ENCODE measurements at places on chromosomes 3 and 15.

- DNase-seq = no peak
These were observed 317.2 kb upstream of the PROK2 start for GRCh38 chr3:72102112-72102616.

- DNase-seq = no peak
These were observed 726.6 kb upstream of the NAALADL2 start for GRCh38 chr3:174132421-174133042.

DNA sequence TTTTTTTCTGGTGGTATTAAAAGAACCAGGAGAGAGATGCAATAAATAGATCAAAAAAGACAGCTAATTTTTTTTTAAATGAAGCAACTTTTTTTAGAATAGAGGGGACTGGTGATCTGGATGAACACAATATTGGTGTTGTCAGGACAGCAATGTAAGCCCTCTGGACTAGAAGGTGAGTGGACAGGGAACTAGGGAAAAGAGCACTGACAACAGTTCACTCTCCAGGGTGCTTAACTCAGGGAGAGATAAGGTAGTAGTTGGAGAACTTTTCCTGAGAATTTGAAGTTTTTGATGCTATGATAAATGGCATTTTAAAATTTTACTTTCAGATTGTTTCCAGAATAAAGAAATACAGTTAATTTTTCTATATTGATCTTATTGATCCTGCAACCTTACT is 158.3 kb upstream of the STAC start:
- no peak for DNase-seq

GRCh38 chr15:36133742-36134141 is 445.7 kb upstream of the CDIN1 start:
- no peak for DNase-seq

- peak; percentile 16 for DNase-seq
These were observed 11.6 kb downstream of the TAMM41 start for GRCh38 chr3:11835028-11835639.

DNA sequence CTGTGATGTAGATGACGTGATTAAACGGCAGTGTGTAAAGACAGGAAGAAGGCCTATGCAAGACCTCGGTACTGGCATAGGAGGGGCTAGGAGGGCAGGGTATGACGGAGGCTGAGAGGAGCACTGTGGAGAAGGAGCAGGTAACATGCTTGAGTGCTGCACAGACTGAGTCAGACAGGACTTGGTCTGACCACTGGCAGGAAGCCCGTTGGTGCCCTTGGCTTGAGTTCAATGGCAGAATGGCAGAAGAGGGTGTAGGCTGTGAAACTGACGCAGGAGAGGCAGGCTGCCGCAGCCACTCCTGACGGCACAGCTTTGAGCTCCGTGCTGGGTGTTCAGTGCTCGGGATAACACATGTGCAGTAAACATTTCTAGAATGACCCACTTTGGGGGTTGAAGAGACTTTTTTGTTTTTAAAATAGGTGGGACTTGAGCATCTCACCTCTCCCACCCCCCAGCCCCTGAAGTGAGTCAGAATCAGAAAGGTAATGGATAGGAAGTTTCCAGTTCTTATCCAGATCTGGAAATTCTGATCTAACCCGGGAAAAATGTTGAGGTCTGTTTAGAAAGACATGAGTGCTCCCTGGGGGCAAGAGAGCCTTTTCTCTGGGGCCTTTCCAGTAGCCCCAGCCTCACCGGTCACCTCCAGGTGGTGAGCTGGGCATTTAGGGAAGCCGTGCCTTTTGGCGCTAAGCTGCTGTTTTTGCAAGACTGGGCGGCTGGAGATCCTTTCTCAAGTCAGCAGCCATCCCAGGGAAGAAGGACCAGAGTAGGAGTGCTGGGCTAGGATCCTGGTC is 126.4 kb downstream of the RPLP1 start:
- DNase-seq = no peak

DNA sequence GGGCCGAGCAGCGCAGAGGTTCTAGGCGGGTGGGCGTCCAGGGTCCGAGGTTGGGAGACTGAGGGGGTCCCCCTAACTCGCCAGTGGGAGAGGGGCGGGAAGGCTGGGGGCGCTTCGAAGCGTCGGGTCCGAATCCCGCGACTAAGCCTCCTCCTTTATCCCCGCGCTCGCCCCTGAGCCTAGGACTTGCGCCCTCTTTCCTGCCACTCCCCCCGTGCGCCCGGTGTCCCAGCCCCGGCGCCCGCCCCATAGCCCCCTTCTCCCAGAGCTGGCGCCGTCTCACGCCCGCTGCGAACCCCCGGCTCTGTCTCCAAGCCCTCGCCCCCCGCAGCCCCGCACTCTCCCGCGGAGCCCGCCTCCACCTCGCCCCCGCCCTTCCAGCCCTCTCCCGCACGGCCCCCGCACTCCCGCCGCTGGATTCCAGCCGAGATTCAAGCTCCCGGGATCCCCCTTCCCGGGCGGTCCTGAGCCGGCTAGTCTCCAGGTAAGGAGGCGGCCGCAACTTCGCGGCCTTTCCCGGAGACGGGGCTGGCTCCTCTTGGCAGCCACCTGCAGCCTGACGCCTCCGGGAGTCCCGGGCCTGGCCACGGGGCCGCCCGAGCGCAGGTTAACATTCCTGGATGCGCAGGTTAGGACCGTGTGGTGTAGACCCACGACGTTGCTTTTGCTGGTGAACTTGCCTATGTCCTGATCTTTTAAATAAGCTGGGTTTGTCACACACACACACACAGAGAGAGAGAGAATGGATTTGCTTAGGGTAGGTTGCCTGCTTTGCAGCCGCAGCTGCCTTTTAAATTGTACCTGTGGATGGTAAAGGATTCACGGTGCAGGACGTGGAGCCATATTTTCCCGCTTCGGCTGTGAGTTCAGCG is 563 bp downstream of the PXYLP1 start:
- DNase-seq = peak; percentile 64

GRCh38 chr15:59528429-59528828 is 83.2 kb upstream of the GCNT3 start:
- DNase-seq = no peak

DNA sequence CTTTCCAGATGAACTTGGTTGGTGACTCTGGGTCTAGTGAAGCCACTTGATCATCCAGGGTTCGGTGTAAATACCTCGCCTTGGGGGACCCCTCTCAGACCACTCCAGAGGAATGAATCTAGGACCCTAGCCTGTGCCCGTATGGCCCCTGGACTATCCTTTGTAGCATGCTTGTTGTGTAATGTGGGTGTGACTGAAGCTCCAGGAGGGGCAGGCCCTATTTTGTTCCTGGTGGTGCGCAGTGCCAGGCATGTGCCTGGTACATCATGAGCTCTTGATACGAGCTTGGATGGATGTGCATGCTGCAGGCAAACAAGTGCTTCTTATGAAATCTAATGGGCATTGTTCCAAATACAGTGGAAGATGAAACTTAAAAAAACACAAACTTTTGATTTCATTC is 82.8 kb downstream of the EBLN2 start:
- no peak for DNase-seq

GRCh38 chr3:113514265-113514769 is 639 bp downstream of the SPICE1 start:
- no peak for DNase-seq

DNA sequence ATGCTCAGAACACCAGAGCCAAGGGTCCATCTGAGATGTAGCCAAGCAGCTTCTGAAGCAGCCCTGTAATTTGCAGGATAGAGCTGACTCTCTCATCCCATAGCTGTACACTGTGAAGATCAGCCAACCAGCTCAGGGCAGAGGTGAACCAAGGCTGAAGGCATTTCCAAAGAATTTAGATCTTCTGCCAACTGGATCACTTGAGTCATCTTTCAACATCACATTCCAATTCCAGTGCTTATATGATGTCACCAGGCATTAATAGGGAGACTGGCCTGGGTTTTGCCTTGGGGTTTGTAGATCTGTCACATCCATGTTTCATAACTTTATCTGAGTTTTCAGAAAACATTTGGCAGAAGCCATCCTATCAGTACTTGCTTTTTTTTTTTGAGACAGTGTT is 98.2 kb downstream of the NR2F2 start:
- no peak for DNase-seq

GRCh38 chr3:134682196-134682880 is 31.5 kb upstream of the KY start:
- no peak for DNase-seq

DNA sequence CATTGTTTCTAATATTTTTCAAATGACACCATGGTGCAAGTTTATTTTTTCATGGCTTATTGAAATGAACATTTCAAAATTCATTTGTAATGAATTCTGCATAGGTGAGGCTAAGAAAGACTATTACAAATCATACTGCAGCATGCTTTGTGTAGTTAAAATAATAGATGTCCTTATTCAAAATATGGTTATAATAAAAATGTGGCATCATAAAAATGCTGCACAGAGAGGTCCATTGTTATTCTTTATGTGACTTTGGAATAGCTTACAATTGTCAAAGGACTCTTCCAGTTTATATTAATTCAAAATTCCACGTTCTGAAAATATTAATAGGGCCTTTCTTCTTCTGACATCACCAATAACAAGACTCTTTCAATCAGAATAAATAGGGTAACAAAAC is 222.7 kb downstream of the GAP43 start:
- DNase-seq = no peak

GRCh38 chr3:130932979-130933378 is 39.1 kb downstream of the ATP2C1 start:
- DNase-seq = no peak

GRCh38 chr15:22950256-22950990 is 29.7 kb downstream of the CYFIP1 start:
- no peak for DNase-seq

- no peak for DNase-seq
These were observed 60.8 kb upstream of the SKIL start for GRCh38 chr3:170296703-170297102.

- peak; percentile 57 for DNase-seq
These were observed 50.2 kb downstream of the CHDH start for GRCh38 chr3:53795789-53796560.

DNA sequence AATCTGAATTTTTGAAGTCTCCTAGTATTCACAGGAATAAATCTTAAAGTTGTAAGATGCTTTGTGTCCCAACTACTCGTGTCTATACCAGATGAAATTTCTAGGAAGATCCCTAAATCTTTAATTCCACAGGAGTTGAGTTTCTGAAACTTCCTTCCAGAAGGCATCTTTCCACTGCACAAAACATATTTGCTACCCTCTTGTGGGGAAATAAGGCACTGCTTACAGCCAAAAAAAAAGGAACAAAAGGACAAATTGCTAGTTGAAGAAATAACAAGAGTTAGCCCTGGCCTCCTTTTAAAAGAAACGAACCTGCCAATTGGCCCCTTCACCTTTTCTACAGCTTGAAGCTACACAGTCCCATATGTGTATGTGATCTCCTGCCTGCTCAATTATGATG is 54.0 kb downstream of the TAFA4 start:
- DNase-seq = peak; percentile 50

DNA sequence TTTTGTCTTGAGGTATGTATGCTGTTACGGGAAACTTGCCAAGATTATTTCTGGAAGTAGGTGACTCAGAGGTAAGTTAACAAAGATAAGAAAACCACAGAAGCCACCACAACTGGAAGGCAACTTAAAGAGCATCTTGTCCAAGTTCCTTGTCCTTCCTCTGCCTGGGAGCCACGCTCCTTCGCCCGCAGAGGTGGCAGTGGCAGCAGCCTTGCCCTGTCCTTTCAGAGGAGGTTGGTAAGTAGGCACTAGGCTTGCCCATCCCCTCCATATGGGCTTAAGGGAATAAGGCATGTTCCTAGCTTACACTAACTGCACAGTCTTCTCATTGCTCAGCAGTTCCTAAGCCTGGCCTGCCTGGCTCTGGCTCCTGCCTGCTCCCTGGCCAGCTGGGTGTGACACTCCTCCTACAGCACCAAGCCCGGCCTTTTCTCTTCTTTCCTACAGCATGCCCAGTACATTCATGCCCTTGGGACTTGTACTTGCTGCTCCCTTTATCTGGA is 48.0 kb upstream of the RAB6B start:
- DNase-seq = no peak

GRCh38 chr3:160444411-160444810 is 5.2 kb downstream of the TRIM59 start:
- DNase-seq = no peak

DNA sequence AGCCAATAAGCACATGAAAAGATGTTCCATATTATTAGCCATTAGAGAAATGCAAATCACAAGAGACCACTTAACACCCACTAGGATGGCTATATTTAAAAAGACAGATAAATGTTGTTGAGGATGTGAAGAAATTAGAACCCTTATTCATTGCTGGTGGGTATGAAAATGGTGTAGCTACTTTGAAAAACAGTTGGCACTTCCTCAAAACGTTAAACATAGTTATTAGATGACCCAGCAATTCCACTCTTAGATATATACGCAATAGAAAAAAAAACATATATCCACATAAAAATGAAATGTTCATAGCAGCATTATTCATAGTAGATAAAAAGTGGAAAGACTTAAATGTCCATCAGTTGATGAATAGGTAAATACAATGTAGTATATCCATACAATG is 47.1 kb upstream of the TERB2 start:
- no peak for DNase-seq

DNA sequence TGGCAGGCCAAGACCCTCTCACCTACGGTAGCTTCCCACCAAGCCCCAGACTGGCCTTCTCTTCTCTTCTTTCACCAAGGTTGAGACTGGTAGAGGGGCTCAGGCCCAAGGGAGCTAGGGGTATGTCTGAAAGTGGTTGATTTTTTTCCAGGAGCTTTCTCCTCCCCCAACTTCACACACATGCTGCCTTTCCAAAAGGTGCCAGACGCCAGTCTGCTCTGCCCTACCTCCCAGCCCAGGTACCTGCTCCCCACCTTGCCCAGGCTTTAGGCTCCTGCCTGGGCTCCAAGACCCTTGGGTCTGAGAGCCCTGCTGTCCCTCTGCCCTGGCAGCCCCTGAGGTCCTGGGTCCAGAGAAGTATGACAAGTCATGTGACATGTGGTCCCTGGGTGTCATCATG is 28.4 kb downstream of the MAPKAPK3 start:
- no peak for DNase-seq
